ENCODE measurements at places on chromosomes 4 and X.

- DNase-seq, result no peak
These were observed 674.6 kb upstream of the SLIT2 start for GRCh38 chr4:19577097-19577496.

- DNase-seq, result no peak
These were observed 24.4 kb downstream of the PRDM5 start for GRCh38 chr4:120897981-120898719.

- no peak for DNase-seq
These were observed 29.6 kb upstream of the RPL34 start for GRCh38 chr4:108590776-108591175.

GRCh38 chrX:16778545-16778944 is 7.7 kb upstream of the TXLNG start:
- DNase-seq, result peak; percentile 47

Measured in HepG2 (cell line).